Tibial nerve (tissue), 4 donors: ENCODE measurements at places on chromosomes 3 and 15. TPM values are rescaled to one million over a fixed set of nuclear protein-coding genes. Genes with fewer than 3 reads are reported as not detected.

Gene TUSC7
- not detected for total RNA-seq

Gene PLCB2
- 42.3 TPM for total RNA-seq

Gene PLA2G4E
- total RNA-seq = not detected

Gene FGF7
- total RNA-seq = 216 TPM

Gene IQCF5
- not detected for total RNA-seq

Gene ACP3
- 0.42 TPM for total RNA-seq

Gene LTF
- 0.42 TPM for total RNA-seq

Gene GOLGA6C
- total RNA-seq = not detected

Gene PDZRN3
- 87.2 TPM for total RNA-seq

Gene DNASE1L3
- 1.5 TPM for total RNA-seq

Gene THPO
- total RNA-seq = 0.20 TPM

Gene ACAD11
- total RNA-seq = 58.8 TPM

Gene CMC1
- 5.5 TPM for total RNA-seq

- DNase-seq = no peak
Measured at GRCh38 chr3:195095035-195095703, 175.8 kb downstream of the XXYLT1 start.

DNA sequence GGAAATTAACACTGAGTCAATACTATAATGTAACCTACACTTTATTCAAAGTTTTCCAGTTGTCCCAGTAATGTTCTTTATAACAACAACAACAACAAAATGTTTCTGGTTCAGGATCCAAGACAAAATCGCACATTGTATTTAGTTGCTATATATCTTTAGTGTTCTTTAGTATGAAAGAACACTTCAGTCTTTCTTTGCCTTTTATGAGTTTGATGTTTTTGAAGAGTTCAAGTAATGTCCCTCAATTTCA is 7.6 kb upstream of the GRAMD1C start:
- no peak for DNase-seq

DNA sequence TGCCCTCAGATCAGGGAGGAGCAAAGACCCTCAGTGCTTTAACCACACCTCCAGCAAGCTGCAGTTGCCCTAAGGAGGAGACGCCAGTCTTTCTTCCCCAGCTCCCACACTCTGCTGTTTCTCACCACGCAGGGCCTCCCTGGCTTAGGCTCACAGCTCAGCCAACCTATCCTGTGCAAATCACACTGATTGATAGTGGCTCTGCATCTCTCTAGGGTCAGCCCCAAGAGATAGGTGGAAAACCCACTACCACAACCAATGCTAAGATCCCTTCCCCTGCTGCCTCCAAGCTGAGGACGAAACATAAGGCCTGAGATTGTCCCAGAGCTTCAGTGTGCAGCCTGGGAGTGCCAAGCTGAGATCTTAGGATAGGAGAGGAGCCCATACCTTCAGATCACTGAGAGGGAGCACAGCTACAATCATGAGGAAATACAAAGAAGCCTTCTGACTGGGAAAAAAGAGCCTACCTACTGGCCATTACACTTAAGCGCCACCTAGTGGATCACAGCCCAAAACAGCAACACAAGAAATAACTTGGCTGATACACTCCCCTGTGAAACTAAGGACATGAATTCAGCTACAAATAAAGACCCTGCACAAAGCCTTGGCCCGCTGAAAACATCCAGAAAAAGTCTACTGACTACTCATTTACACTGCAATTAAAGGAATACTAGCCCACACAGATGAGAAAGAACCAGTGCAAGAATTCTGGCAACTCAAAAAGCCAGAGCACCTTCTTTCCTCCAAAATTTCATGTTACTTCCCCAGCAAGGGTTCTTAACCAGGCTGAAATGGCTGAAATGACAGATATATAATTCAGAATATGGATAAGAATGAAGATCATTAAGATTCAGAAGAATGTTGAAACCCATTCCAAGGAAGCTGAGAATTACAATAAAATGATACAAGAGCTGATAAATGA is 271.5 kb upstream of the DCBLD2 start:
- peak; percentile 62 for DNase-seq

- DNase-seq = no peak
Measured at GRCh38 chr15:80972276-80972675, 17.3 kb downstream of the MESD start.

DNA sequence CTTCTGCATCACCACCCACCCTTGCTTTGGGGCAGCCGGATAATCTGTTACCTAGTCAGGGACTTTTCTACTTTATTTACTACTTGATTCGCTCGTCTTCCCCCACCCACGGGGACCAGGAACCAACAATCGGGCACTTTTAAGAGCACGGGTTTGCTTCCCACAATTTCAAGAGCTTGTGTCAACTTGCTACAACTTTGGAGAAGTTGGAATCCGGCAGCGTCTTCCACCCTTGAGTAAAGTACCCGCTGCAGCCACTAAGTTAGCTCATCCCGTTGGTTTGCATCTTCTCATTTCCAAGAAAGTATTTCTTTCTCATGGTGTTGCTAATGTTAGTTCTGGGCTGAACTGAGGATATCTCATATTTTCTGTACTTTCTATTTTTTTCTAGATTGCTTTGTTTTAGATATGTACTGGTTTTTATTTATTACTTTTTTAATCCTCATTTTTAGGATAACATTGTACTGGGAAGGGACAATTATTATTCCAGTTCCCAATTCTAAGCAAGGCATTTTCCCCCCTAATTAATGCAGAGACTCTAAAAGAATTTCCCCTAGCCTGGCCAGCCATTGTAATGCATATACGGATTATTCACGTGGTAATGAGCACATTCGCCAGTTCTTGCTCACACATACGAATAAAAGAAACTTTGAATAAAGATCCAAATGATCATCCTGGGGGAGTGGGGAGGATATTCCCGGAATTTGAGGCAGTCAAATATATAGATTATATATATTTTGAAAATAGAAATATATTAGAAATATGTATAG is 4.0 kb downstream of the SOX2 start:
- no peak for DNase-seq

DNA sequence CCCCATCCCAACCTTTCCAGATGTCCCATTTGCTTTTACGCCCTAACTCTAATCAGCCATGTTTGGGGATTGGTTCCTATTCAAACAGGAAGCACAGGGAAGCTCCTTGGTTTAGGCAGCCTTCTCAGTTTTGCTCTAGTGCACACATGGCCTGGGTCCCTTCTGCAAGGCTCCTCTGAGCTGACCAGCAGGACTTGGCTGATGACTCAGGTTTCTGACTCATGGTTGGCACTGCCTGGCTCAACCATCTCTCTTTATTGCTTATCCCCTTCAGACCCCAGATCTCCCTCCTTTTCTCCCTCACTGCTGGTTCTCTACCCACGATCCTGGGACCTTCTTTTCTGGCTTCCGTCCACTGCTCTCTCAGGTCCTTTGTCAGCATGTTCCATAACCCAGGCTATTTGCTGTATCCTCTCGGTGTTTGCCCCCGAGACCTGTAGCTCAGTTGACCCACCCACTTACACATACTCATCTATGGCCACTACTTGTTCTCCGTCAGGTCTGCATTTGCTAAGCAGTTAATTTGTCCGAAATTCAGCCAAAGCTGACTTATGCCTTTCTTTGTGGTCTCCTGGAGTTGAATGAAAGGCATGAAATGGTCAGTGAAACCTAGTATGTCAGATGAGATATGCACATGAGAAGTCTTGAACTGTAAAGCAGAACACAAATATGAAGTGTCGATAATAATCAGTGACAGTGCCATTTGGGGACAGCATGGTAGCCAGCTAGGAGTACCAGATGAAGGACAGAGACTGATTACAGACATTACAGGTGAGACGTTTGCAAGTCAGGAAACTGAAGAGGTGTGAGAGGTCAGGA is 323.5 kb upstream of the ROPN1 start:
- DNase-seq = no peak

DNA sequence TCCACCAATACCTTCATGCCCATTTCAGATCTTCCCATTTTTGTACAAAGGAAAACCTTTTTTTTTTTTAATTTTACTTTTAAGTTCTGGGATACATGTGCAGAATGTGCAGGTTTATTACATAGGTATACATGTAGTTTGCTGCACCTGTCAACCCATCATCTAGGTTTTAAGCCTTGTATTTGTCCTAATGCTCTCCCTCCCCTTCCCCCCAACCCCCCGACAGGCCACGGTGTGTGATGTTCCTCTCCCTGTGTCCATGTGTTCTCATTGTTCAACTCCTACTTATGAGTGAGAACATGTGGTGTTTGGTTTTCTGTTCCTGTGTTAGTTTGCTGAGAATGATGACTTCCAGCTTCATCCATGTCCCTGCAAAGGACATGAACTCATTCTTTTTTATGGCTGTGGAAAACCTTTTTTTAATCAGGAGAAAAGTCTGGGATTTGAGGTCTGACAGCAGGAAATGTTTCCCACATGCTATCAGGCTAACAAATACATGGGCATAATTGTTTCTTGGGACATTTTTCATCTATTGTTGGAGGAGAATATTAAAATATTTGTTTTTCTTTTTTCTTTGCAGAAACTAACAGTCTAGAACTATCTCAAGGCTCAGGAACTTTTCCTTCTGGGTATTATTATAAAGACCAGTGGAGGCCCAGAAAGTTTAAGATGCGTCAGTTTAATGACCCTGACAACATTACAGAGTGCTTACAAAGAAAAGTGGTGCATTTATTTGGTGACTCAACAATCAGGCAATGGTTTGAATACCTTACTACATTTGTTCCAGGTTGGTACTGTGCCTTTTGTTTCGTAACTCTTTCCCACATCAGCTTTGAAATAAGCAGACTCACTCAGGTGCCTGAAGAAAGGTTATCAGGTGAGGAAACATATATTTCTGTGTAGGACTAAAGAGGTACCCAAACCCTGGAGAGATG is 32.8 kb upstream of the NFKBIZ start:
- DNase-seq = no peak

- no peak for DNase-seq
Measured at GRCh38 chr3:42010530-42010929, 48.6 kb upstream of the ULK4 start.

- no peak for DNase-seq
Measured at GRCh38 chr3:165669967-165670366, 167.3 kb downstream of the BCHE start.

- DNase-seq = no peak
Measured at GRCh38 chr15:87873516-87873915, 383.0 kb downstream of the NTRK3 start.

GRCh38 chr3:125443923-125444322 is 68.8 kb upstream of the ZNF148 start:
- DNase-seq = no peak

- DNase-seq = no peak
Measured at GRCh38 chr3:65713016-65713415, 325.7 kb downstream of the MAGI1 start.

DNA sequence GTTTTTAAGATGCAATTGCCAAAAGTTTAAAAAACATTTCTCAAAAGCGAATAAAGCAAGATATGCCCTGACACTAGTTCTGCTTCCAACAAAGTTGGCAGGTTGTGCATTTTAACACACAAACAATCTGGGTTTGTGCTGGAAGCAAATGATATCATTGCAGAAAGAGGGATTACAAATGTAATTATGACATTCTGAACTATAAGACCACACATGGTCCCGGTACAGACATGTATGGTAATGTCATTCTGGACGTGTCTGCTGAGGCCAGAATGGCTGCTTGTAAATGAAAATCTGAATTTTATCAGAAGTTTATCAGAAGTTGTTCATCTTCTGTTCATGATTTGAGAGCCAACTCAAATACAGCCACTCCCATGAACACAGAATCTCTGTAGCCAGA is 10.7 kb downstream of the TMC3 start:
- no peak for DNase-seq

DNA sequence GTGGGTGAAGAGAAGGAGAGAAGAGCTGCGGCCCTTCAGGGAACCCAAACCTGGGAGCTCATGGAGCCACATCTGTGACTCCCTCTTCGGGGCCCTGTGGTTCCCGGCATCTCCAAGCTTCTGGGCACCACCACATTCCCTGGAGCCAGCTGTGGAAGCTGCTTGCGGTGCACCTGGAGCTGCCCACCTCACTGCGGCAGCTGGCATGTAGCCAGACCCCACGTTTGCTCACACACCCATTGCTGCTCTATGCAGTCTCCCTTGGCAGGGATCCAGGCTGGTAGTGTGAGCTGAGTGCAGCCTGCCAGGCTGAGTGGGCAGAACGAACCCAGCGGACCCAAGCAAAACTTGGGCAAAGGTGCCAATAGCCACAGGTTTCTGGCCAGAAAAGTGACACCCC is 16.8 kb upstream of the PLA2G4E start:
- no peak for DNase-seq

GRCh38 chr3:21718943-21719591 is 31.9 kb downstream of the ZNF385D start:
- no peak for DNase-seq

- no peak for DNase-seq
Measured at GRCh38 chr15:89089316-89090230, 1.3 kb downstream of the ABHD2 start.

- DNase-seq = no peak
Measured at GRCh38 chr3:11050666-11051323, 58.2 kb downstream of the SLC6A1 start.

DNA sequence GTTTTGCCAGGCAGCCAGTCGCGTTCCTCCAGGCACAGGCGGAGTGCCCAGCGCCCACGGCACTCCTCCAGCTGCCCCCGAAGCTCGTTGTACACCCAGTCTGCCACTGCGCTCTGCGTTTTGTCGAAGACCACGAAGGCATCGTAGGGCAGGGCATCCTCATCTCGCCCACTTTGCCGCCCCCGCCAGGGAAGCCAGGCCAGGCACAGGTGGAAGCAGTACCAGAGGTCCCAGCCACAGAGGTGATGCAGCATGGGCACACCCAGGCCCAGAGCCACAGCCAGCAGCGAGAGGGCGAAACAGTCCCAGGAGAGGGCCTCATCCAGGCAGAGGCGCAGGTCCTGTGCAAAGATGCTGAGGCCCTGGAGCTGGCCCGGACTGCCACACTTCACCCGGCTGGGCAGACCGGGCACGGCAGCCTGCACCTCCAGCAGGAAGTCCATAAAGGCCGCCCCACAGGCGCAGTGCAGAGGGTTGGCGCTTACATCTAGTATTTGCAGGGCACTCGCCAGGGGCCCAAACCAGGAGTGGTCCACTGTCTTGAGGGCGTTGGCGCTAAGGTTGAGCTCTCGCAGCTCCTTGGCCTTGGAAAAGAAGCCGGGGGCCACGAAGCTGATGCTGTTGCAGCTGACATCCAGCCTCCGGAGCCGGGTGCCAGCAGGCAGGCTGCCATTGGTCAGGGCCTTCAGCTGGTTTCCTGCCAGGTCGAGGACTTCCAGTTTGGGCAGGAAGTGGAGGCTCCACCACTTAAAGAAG is 3.7 kb downstream of the TLR9 start:
- DNase-seq = no peak

- DNase-seq = no peak
Measured at GRCh38 chr15:39191871-39192291, 389.0 kb upstream of the THBS1 start.

GRCh38 chr3:62103531-62103930 is 269.8 kb downstream of the FEZF2 start:
- no peak for DNase-seq

- peak; percentile 17 for DNase-seq
Measured at GRCh38 chr3:71585131-71585530, 1.6 kb upstream of the FOXP1 start.

- no peak for DNase-seq
Measured at GRCh38 chr3:45496555-45496954, 98.0 kb upstream of the LIMD1 start.
